ENCODE measurements at places on chromosomes 3 and 15.

DNA sequence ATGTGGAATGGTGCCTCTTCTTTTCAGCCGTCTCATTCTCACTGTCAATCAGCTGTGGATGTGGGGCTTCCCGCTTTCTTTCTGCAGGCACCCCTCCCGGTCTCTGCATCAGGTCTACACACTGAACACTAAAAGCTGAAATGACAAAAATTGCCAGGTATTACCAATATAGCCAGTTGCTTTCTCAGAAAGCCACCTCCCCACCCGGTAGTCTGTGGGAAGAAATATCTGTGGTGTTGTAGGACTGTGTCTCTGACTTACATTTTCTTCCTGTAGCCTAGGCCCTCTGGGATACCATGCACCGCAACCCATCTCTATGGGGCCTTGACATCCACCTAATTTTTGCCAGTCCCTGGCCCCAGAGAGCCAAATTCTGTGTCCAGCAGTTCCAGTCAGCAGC is 19.2 kb upstream of the EPHB1 start:
- DNase-seq = no peak

GRCh38 chr15:91488452-91488851 is 365.1 kb upstream of the SLCO3A1 start:
- no peak for DNase-seq

DNA sequence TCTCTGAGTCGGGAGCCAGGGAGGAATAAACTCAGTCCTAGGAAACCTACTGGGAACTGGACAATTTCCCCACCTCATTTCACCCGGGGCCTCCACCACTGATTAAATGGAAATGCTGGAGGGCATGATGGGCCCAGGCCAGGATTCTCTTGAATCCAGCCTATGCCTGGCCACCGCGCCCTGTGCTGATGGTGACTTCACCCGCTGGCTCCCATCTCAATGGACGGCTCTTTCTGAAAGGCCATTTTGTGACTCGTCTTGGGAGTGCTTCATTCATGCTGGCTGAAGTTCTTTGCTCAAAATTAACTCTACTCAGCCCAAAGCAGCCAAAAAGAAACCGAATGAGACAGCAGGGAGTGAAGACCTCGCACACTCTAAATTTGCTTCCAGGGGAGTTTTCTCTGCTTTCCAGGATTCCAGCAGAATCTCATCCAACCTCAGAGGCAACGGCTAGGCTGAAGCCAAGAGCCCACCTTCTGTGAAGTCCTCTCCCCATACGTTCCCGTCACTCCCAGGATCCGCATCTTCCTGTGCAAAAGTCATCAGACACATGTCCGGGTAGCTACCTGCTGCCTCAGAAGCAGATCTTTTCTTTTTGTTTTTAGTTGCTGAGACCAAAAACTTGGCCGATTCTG is 266.0 kb upstream of the ICE2 start:
- DNase-seq = peak; percentile 80

- no peak for DNase-seq
These were observed 251.0 kb upstream of the RARB start for GRCh38 chr3:25177041-25177440.

GRCh38 chr3:22659651-22660475 is 543.3 kb upstream of the UBE2E2 start:
- no peak for DNase-seq

DNA sequence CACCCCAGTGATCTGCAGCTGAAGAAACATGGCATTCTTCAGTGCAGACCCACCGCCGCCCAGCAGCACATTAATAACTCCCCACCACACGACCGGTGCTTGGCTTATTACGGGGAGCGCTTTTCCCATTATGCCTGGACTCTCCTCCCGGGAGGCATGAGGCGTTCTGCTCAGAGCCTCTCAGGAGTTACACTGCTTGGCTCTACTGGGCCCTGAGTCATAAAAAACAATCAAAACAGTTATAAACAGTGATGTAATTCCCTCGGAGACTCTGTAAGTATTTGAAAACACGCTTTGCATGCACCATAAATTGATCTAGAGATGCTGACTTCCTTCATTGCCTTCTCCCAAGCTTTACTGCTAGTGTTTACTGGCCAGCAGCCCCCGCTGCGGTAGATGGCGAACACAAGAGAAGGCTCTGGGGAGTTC is 77.1 kb upstream of the SNRPA1 start:
- DNase-seq = no peak

GRCh38 chr3:73378207-73378606 is 246.5 kb downstream of the PDZRN3 start:
- DNase-seq = no peak

DNA sequence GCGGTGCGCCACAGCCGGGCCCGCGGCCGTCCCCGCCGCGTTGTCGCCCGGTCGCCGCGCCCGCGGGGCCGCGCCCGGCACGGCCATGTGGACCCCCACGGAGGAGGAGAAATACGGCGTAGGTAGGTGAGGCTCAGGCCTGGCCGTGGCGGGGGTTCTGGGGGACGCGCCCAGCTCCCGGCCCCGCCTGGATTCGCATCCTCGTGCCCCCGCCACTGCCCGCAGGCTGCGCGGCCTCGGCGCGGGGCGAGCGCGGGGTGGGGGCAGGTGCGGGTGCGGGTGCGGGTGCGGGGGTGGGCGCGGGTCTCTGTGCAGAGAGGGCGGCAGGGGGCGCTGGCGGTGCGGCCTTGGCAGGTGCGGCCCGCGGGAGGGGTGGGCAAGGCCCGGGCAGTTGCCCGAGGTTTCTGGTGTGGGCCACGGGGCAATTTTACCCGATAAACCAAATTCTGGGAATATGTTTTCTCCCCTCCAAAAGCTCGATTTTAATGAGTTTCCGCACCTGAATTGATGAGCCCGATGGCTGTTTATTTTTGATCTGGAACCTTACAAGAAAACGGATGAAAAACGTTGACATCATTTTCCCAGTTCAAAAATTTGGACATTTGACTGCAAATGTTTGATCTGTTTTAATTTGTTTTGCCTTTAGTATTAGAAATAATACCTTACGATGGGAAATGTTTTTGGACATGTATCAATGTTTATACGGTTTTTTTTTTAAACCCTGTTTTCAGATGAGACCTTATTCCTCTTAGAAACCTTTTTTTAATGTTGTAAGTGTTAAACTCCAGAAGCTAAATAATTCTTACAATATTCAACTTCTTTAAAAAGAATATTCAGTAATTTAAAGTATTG is 678 bp downstream of the DOCK3 start:
- peak; percentile 47 for DNase-seq

GRCh38 chr3:78139166-78139565 is 1099.3 kb downstream of the ROBO2 start:
- no peak for DNase-seq
